ENCODE measurements at places on chromosomes 11 and 22.

- DNase-seq, result no peak
Measured at GRCh38 chr22:34334893-34335292, 414.6 kb upstream of the LARGE1 start.

- DNase-seq, result no peak
Measured at GRCh38 chr22:50610581-50610980, 10.0 kb downstream of the MAPK8IP2 start.

GRCh38 chr11:17012712-17013547, 1.3 kb downstream of the PLEKHA7 start:
- no peak for DNase-seq

- DNase-seq, result no peak
Measured at GRCh38 chr11:119149018-119149785, at the start of gene ABCG4. TSS of gene ABCG4 (plus strand) at chr11:119149052. CDS start at chr11:119149966, 914 bp downstream.

- no peak for DNase-seq
Measured at GRCh38 chr11:91755526-91755925, 469.1 kb upstream of the FAT3 start.

GRCh38 chr11:115464269-115464668, 39.9 kb downstream of the CADM1 start:
- DNase-seq, result no peak

DNA sequence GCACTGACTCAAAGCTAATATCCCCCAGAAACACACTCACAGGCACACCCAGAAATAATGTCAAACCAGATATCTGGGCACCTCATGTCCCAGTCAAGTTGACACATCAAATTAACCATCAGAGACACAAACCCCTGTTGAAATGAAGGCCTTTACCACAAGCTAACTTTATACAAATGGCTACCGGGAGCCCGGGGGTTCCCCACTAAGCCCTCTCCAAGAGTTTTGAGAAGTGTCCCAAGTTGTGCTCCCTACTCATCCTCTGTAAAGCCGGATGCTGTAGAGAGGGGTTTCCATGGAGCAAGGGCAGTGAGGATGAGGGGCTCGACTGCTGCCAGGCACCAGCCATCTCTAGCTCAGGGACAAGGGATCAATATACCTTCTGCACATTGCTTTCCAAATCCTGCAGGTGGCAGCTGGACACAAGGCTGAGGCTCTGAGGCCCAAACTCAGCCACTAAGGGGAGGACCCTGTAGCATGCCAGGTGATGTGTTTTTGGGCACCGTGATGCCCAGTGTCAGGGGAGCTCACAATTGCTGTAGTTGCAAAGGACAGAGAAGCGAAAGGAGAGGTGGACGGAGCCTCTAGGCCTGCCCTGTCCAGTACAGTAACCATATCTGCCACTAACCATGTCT, 145.7 kb downstream of the TTC17 start:
- peak; percentile 15 for DNase-seq

GRCh38 chr22:37661160-37661924, 2.8 kb downstream of the PDXP start:
- DNase-seq, result peak; percentile 32

DNA sequence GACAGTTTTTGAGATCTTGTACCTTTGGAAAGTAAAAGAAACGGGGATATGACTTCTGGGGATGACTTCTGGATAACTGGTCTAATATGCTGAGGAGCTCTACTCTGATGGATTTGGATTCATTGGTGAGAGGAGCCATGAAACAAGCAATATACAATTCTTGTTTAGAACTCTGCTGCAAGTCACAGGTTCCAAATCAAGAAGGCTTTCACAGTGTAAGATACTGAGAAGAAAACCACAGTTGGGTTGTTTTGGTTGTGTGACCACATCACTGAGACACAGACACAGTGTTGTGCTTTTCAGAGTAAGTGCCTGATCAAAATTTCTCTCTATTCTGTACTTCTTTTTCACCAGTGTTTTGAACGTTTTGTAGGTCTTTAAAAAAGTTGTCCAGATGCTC, 13.1 kb upstream of the UCP2 start:
- DNase-seq, result no peak

GRCh38 chr11:69131644-69132300, 24.0 kb upstream of the SMIM38 start:
- no peak for DNase-seq

- no peak for DNase-seq
Measured at GRCh38 chr22:27022896-27023361, 365.5 kb downstream of the MIAT start.

GRCh38 chr22:38201371-38201710, 453 bp upstream of the MAFF start:
- DNase-seq, result no peak

DNA sequence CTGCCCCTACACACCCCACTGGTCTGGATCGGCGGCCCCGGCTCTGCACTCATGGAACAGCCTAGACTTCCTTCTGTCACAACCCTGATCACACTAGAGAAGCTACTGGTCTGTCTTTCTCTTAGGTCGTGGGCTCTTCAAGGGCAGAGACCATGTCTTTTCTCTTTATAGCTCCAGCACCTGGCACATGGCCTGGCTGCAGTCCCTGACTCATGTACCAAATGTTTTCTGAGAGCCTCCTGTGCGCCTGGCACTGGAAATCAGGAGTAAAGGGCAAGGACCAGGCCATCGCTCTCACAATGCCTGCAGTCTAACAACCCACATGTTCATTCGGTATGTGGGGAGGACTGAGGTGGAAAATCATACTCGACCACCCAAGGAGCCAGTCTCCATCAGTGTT, 7.5 kb downstream of the ASCC2 start:
- DNase-seq, result no peak

DNA sequence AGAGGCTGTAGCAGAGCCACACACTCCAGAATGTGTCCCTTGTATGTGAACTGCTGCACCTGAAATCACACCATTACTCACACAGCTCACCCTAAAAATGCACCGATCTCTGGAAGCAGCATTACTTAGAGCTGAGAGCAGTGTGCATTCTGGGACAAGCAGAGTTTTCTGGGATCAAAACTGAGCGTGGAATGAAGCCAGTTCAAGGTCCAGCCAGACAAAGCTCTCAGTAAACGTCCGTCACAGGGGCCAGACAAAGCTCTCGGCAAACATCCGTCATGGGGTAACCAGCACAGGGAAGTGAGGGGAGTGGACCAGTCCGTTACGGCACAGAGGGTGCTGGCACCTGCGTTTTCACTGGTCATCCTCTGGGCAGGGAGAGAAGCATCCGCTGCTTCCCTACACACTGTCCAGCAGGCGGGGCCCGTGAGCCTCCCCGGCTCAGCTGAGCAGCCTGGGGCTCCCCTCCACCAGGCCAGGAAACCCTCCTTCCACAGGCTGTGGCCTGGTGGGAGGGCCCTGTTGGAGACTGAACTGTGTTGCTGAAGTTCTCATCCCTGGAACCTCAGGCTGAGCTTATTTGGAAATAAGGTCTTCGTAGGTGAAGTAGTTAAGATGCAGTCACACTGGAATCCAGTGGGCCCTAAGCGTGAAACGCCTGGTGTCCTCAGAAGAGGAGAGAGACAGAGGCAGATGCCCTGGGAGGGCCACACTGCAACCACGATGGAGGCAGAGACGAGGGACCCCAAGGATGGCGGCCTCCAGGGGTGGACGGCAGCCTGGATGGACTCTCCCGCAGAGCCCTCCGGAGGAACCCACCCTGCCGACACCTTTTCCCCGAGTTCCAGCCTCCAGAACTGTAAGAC, 883.9 kb downstream of the BRD1 start:
- peak; percentile 2 for DNase-seq

DNA sequence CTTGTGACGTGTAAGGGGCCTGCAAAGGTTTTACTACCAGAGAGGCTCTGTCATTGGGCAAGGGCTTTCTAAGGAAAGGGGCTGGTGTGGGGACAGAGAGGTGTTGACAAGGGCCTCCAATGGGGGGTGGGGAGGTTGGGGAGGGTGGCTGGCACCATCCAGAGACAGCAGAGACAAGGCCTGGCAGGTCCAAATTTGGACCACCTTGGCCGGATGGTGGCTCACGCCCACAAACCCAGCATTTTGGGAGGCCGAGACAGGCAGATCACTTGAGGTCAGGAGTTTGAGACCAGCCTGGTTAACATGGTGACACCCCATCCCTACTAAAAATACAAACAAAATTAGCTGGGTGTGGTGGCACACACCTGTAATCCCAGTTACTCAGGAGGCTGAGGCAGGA, 2.2 kb upstream of the CHRM4 start:
- DNase-seq, result no peak
